Left ventricle myocardium superior (tissue), 1 donor: ENCODE measurements at places on chromosomes 7 and 10.

DNA sequence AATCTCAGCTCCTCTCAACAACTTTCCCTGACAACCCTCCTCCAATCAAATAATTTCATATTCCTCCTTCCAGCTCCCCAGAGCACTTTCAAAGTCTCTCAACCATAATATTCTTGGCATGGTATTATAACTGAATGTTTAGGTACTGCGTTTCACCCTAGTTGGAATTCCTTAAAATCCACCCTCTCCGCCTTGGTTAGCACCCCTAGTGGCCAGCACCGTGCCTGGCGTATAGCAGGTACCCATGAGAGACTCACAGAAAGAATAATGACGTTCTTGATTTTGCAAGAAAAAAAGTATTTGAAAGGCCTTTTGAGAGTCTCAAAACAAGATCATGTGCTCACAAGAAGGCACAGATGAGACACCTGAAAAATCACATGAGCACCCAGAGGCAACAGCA lies 50.9 kb downstream of the GLI3 start:
- no peak for DNase-seq

GRCh38 chr10:72850861-72851260 lies 42.7 kb upstream of the OIT3 start:
- DNase-seq = no peak

GRCh38 chr7:129748356-129749109 lies 137.0 kb downstream of the NRF1 start:
- DNase-seq = no peak

DNA sequence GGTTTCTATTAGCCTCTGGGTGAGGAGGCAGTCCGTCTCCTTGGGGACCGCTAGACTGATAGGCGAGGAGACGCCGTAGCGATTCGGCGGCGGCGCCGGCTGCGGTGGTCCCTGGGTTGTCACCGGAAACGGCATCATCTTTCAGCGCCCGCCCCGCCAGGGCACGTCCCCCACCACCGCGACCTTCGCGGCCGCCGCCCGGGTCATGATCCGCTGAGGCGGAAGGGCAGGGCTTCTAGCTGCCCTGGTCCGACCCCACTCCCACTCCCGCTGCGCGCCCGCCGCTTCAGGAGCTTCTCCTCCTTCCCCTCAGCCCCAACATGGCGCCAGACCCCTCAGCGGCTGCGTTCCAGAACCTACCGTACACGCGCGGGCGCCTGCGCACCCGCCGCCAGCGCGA lies at the start of gene PAPOLB:
Gene PAPOLB, minus strand, starts transcription at position 358 of the 400 bp plus-strand sequence. Its CDS starts 220 bp downstream, at position 138.
- peak; percentile 33 for DNase-seq

- DNase-seq = no peak
These were observed 54.9 kb downstream of the JAZF1 start for GRCh38 chr7:28125431-28126409.

GRCh38 chr7:29453021-29453420 lies 110.6 kb upstream of the PRR15 start:
- DNase-seq = no peak
